Right hindlimb (tissue), 1 donor: ENCODE measurements at places on chromosomes 3 and 15.

GRCh38 chr3:89098173-89098572 lies 9.2 kb upstream of the EPHA3 start:
- no peak for DNase-seq

DNA sequence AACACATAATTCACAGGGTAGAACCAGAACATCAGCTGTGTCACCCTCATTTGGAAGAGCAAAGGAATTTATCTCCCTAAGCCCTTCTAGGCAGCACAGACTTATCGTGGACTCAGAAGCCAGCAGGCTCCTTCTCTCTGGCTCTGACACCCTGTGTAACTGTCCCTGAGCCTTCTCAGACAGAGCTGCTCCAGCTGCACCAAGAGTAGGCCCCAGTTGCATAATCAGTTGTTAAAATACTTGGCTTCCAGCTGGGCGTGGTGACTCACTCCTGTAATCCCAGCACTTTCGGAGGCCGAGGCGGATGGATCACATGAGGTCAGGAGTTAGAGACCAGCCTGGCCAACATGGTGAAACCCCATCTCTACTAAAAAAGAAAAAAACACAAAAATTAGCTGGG lies 49.4 kb upstream of the ACVR2B start:
- no peak for DNase-seq

GRCh38 chr15:42079401-42079908 lies 14.9 kb downstream of the PLA2G4D start:
- DNase-seq, result no peak

- DNase-seq, result no peak
Measured at GRCh38 chr3:133840767-133841166, 35.2 kb downstream of the SRPRB start.

- DNase-seq, result no peak
Measured at GRCh38 chr3:116815321-116815720, 105.7 kb downstream of the TUSC7 start.

DNA sequence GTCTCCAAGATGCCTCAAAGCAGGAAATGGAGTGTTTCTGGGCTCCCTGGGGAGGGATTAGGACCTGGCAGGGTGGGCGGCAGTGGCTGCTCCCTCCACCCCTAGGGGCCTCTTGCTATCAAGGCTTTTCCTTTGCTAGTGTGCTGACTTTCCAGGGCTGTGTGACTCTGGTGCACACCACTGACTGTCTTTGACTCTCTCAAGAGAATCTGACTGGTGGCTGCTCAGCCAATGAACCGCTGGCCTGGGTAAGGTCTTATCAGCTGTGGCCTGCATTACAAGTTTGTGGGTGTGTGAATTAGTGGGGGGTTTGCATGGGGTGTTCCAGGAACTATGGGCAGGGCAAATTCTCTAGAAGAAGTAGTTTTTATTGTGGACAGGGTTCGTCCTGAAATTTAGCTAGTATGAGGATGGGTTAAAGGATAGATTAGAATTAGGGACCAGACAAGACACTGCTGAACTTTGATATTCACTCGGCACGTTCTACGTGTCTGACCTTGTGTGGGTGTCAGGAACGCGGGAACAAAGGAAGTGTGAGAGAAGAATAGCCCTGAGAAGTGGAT lies 29.5 kb downstream of the SIAH2 start:
- no peak for DNase-seq

GRCh38 chr3:194107107-194107506 lies 28.8 kb upstream of the HES1 start:
- no peak for DNase-seq
